ENCODE measurements at places on chromosomes 6 and 20.

DNA sequence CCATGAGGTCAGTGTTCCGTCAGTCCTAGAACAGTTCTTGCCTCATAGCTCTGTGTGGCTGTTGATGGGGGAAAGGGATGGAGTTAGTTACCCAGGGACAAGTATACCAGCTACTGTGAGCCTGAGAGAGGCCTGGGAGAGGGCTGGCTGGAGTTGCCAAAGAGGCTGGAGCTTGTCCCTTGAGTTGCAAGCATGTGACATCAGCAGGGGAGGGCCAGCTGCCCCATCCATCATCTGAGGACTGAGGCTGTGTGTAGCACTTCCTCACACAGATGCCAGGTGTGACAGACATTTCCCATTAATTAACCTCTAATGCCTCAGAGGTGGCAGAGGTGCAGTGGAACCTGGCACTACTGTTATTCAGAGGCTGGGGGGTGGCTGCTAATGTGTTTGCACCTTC lies 131.6 kb downstream of the PHACTR3 start:
- no peak for DNase-seq

DNA sequence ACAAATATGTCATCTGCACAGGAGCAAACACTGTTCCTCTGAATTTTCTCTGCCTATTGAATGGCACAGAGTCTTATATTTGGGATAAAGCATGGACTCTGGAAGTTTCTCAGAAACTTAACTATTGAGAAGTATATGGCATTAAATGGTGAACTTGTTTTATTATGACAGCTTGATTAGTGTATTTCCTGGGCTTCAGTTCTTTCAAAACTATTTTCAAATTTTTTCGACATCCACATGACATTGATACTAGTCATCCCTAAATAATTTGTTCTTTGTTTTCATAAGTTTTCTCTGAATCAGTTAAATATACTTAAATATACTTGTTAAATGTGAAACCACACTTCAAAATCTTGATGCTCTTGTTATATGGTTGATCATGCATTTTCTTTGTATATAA lies 144.0 kb upstream of the TSHZ2 start:
- no peak for DNase-seq

DNA sequence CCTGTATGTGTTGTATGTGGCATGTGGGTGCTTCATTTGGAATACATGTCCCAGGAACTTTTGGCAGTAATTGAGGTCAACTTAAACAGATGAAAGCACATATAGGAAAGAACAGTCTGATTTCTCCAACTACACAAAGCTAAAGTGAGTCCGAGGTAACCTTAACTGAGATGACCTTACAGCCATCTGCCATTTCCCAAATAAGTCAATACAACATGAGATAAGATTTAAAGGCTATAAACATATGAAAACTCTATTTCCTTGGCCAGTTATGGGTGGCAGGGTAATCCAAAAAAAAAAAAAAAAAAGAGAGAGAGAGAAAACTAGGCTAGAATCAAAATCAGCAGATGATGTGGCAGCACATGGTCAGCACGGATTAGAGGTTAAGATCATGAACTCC lies 1068.3 kb downstream of the KHDRBS2 start:
- DNase-seq: no peak

GRCh38 chr6:104286641-104287040 lies 573.1 kb downstream of the HACE1 start:
- DNase-seq: no peak

DNA sequence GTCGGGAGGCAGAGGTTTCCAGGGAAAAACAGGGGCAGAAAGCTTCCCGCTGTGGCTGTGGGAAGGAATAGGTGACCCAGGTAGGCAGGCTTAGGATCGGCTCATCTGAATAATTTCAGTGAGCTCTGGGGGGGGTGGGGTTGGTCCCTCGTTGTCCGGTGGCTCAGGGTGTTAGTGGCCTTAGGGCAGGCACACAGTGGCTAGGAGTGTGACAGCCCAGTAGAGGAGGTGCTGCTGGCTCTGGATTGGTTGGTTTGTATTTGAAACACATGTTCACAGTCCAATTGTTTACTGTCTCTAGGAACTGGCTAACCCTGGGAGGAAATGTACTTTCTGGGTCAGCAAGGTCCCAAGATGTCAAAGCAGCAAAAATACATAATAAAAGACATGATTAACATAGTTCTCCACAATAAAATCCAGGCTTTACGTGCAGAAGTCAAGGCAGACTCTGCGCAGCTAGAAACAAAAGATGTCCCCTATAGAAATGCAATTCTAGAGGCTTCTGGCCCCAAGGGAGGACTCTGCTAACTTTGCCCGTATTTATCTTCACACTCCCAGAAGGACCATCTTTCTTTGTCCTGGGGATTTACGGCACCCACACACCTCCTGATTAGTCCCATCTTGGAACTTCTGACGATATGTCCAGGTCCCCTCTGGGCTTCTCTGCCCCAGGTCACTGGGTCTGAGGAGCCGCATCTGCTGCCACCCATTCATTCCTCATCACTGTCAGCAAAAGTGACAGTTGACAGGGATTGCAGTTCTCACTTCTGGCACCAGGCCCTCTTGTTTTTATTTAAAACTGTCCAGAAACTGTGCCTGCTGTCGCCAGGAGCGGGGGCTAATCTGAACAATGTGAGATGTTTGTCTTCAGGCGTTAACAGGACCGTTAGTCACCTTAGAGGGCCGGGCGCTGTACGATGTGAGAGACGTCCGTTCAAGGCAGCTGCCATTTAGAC lies 18.7 kb downstream of the MOCS3 start:
- DNase-seq: no peak

Data from WERI-Rb-1 (cell line).